Progenitor cell of endocrine pancreas (in vitro differentiated cells): ENCODE measurements at places on chromosomes 13 and 19. TPM values are rescaled to one million over a fixed set of nuclear protein-coding genes. Genes with fewer than 3 reads are reported as not detected.

GRCh38 chr19:38264486-38265212 lies at the start of gene SPINT2:
TSS of gene SPINT2 (plus strand) at chr19:38264573. CDS start at chr19:38264893, 320 bp downstream.
- H3K27me3 ChIP-seq = no peaks in the 10 kb centered on the region
- peak within 1 kb of the TSS; percentile 97 for H3K27ac ChIP-seq
- no peaks in the 10 kb centered on the region for H3K36me3 ChIP-seq
- peak; percentile 89 for DNase-seq

DNA sequence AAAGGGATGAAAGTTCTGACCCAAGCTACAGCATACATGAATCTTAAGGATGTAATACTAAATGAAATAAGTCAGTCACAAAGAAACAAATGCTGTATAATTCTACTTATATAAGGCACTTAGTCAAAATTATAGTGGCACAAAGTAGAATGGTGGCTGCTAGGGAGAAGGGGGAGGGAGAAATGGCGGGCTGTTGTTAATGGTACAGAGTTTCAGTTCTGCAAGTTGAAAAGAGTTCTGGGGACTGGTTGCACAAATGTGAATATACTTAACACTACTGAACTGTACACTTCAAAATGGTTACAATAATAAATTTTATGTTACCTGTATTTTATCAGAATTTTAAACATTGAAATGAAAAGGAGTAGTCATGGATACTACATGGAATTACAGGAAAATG lies 48.9 kb upstream of the CLDN10 start:
- no peak overlapping the region for H3K4me3 ChIP-seq
- H3K27me3 ChIP-seq = no peaks in the 10 kb centered on the region
- H3K36me3 ChIP-seq = peaks cover 1% of the 10 kb centered on the region

DNA sequence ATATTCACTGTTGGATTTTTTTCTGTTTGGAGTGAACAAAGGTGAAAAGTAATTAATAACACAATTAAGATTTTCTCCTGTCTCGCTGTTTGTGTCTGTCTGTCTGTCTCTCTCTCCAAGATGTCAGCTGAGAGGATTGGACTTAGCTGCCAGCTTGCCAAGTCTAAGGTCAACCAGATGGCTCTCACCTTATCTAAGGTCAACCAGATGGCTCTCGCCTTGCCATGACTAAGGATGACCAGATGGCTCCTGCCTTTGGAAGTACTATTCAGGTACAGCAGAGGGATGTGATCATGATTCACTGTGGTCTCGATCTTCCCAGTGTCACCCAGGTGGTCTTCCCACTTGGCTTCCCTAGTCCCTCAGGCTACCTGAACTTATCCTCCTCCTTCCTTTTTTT lies 1436.4 kb downstream of the UQCRFS1 start:
- H3K27me3 ChIP-seq = no peaks in the 10 kb centered on the region
- H3K4me1 ChIP-seq = no peaks in the 10 kb centered on the region
- H3K36me3 ChIP-seq = peaks cover 93% of the 10 kb centered on the region
- H3K4me3 ChIP-seq = no peak overlapping the region
- H3K27ac ChIP-seq = peak overlapping the region; percentile 25

DNA sequence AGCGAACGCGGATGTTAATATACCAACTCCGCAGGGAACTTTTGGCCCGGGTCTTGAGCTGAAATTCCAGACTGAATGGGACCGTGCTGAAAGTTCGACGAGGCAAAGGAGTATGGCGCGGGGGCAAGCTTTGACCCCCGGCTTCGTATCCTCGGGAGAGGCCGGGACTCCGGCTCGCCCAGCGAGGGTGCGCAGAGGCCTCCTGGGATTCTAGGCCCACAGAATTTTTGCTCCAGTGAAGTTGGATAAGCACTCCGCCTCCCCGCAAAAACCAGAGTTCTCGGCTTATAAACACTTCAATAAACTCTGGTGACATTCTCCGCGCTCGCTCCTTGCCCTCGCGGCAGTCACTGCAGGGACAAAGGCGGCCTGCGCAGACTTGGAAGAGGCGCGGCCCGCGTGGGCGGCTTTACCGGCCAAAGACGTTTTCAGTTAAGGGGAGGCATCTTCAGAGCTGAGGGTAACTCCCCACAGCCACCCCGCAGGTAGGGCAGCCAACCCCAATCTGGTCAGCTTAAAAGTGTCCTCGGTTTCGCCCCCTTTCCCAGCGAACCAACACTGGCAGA lies 112.6 kb downstream of the KCNRG start:
- H3K27ac ChIP-seq = peak overlapping the region; percentile 83
- H3K4me1 ChIP-seq = peaks cover 32% of the 10 kb centered on the region
- DNase-seq = no peak
- H3K4me3 ChIP-seq = peak overlapping the region; percentile 74
- peaks cover 68% of the 10 kb centered on the region for H3K27me3 ChIP-seq

DNM2 gene
- total RNA-seq = 124 and 127 TPM in 2 replicates

ZNF20 gene
- 9.9 and 12.1 TPM in 2 replicates for total RNA-seq

GRCh38 chr19:33159893-33160292 lies 28.0 kb downstream of the WDR88 start:
- DNase-seq = no peak
- no peak overlapping the region for H3K4me3 ChIP-seq
- H3K27ac ChIP-seq = no peak overlapping the region

AMER2 gene
- total RNA-seq = 0.05 and 0.07 TPM in 2 replicates

LYPD5 gene
- not detected in 2 replicates for total RNA-seq

GRCh38 chr13:21637296-21637695 lies 33.3 kb upstream of the MICU2 start:
- no peak overlapping the region for H3K4me3 ChIP-seq
- peaks cover 3% of the 10 kb centered on the region for H3K4me1 ChIP-seq
- no peaks in the 10 kb centered on the region for H3K36me3 ChIP-seq
- H3K27ac ChIP-seq = no peak overlapping the region

- H3K4me1 ChIP-seq = peaks cover 15% of the 10 kb centered on the region
- H3K36me3 ChIP-seq = peaks cover 20% of the 10 kb centered on the region
- no peaks in the 10 kb centered on the region for H3K27me3 ChIP-seq
- H3K27ac ChIP-seq = peak overlapping the region; percentile 76
- DNase-seq = no peak
Measured at GRCh38 chr13:113618455-113618854, 33.9 kb downstream of the TFDP1 start.

DNA sequence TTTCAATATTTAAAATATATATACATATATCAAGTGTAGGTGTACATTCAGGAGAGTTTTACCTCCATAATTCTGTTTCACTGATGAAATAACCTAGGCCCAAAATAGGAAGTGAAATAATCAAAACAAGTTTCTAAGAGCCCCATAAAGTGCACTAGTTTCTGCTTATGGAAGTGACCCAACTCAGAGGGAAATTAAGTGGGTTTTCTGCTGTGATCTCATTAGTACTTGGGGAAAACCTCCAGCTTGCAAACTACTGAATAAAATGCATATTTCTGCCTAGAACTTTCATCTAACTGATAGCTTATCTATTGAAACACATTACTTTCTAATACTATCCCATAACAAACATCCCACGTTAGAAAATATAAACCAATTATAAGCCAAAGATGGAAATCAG lies 45.4 kb upstream of the MIR17HG start:
- H3K27me3 ChIP-seq = peaks cover 4% of the 10 kb centered on the region
- no peak overlapping the region for H3K27ac ChIP-seq
- DNase-seq = no peak
- H3K36me3 ChIP-seq = no peaks in the 10 kb centered on the region
- no peak overlapping the region for H3K4me3 ChIP-seq

- no peak overlapping the region for H3K4me3 ChIP-seq
- DNase-seq = no peak
- H3K36me3 ChIP-seq = peaks cover 5% of the 10 kb centered on the region
- H3K27ac ChIP-seq = no peak overlapping the region
- no peaks in the 10 kb centered on the region for H3K4me1 ChIP-seq
Measured at GRCh38 chr19:29702161-29702962, 12.7 kb downstream of the C19orf12 start.

- no peaks in the 10 kb centered on the region for H3K27me3 ChIP-seq
- DNase-seq = no peak
- no peaks in the 10 kb centered on the region for H3K36me3 ChIP-seq
- no peak overlapping the region for H3K27ac ChIP-seq
- no peaks in the 10 kb centered on the region for H3K4me1 ChIP-seq
Measured at GRCh38 chr13:83955011-83955410, 72.7 kb upstream of the SLITRK1 start.
